Bone marrow (tissue), 2 donors: ENCODE measurements at places on chromosomes 13 and 19.

DNA sequence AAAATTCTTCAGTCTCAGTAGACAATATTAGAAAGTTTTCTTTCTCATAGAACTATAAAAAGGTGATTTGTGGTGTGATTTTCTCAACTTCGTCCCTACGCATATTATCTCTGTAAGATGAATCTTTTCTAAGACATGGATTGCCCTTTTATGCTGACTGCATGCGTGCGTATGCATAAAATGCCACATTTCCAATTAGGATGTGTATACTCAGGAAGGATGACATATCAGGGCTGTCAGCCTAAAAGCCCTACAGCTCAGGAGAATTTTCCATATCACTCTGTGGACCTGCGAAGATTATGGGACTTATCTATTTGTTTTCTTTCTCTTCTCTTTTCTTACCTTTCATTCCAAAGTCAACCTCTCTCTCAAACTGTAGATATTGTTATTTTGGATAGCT is 166.5 kb upstream of the GPC6 start:
- DNase-seq = no peak

DNA sequence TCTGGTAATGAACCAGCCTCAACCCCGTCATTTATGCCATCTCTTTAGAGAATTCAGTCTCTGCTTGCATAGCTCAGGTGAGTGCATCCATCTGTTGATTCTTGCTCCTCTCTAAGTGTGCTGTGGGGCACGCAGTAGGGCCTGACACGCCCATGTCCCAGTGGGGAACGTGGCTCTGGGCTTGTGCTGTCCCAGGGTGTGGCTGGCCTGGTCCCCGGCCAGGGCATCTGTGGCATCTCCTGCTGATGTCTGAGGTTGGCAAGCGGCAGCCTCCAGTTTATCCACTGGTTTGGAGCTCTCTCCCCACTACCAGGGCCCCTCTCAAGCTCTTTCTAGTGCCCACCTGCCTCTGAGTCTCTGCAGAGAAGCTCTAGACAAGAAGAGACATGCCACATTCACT is 146.6 kb upstream of the GJB6 start:
- DNase-seq = no peak

- DNase-seq = no peak
Observed at GRCh38 chr19:27618006-27618405, 1594.9 kb downstream of the UQCRFS1 start.

DNA sequence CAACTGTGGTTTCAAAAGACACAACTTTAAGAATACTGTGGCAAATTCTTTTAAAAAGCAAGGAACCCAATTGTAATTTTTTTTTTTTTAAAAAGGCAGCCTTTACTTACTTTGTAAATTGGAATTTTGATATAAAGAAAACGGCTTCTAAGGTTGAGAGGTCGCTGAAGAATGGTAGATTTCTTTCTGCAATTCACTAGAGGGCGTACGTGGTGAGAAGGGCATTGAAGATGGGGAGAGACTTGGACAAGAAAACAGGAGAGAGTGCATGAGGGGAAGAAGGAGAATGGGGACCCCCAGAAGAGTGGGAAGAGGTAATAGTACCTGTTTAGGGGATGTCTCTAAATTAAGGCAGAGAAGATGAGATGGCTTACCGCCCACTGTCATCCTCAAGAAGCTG is 33.5 kb upstream of the PABPC3 start:
- DNase-seq = no peak

- no peak for DNase-seq
Observed at GRCh38 chr13:53142306-53142705, 113.7 kb downstream of the OLFM4 start.

DNA sequence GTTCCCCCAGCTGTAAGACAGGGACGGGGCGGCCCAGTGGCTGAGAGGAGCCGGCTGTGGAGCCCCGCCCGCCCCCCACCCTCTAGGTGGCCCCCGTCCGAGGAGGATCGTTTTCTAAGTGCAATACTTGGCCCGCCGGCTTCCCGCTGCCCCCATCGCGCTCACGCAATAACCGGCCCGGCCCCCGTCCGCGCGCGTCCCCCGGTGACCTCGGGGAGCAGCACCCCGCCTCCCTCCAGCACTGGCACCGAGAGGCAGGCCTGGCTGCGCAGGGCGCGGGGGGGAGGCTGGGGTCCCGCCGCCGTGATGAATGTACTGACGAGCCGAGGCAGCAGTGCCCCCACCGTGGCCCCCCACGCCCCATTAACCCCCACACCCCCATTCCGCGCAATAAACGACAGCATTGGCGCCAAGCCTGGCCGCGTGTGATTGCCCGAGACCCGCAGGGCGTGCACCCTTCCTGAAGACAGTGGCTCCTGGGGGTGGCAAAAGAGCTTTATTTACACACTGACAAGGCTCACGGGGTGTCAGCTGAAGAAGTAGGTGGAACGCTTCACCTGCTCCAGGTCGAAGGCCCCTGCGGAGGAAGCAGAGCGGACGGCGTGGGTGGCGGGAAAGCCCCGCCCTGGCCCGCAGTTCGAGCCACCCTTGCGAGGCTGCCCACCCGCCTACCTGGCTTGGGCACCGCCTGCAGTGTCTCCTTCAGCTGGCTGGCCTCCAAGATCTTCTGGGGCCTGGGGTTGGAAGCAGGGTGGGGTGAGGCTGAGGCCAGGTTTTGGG is 16.4 kb downstream of the POLRMT start:
- no peak for DNase-seq
